ENCODE measurements at places on chromosomes 11 and 22.

DNA sequence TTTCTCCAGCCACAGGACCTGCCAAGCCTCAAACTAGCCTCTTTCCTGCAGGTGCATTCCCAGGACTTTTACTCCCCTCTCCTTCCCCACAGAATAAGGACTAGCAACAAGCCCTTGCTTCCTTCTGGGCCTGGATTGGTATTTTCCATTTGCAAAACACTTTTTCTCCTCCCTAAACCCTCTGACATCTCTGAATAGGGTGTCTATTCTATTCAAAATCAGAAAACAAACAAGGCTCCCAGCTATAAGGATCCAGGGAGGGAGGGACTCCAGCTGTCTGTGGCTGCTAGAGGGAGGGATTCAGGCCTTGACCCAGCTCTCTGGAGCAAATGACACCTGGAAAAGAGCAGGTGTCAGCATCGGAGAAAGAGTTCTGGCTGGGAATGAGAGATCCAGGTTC lies 168.5 kb upstream of the BDNF start:
- no peak for DNase-seq

- DNase-seq: no peak
Observed at GRCh38 chr11:12435264-12435663, 57.9 kb downstream of the PARVA start.

GRCh38 chr11:133814588-133815100 lies 30.7 kb downstream of the SPATA19 start:
- DNase-seq: no peak

GRCh38 chr11:124716591-124716990 lies 23.2 kb upstream of the NRGN start:
- DNase-seq: no peak

- no peak for DNase-seq
Observed at GRCh38 chr22:20132686-20133246, 1.2 kb downstream of the ZDHHC8 start.

- DNase-seq: no peak
Observed at GRCh38 chr11:3050386-3051195, 6.6 kb downstream of the CARS1 start.

DNA sequence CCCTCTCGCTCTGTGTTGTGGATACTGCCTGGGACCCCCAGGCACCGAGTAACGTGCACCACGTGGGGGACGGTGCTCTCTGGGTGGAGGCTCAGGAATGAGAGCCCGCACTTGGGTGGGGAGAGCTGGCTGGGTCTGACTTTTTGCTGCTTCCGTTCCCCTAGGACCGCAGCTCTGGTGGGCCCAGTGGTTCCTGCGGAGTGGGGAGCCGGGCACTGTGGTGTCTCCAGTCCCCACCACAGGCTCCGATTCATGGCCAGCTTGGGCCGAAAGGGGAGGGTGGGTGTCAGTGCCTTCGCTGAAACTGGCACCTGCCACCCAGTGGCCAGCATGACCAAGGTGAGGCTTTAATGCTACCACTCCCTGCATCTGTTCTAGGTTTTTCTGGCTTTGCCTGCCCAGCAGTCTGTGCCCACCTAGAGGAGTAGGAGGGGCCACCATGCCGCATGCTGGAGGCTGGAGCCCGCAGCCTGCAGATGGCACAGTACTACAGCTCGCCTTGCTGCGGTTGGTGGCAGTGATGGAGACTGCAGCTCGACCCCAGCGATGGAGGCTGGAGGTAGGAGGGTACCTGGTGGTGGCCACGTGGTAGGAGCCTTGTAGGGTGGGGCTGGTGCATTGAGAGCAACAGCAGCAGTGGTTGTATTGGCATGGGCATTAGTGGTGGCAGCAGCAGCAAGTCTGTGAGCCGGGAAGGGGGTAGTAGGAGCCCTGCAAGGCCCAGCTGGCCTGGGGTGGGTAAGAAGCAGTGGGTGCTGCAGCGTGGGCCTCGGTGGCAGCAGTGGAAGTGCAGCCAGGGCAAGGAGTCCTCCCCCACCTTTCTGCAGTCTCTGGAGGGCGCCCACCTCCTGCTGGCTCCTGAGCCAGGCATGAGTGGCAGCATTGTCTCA lies 118.8 kb upstream of the VPREB1 start:
- no peak for DNase-seq

DNA sequence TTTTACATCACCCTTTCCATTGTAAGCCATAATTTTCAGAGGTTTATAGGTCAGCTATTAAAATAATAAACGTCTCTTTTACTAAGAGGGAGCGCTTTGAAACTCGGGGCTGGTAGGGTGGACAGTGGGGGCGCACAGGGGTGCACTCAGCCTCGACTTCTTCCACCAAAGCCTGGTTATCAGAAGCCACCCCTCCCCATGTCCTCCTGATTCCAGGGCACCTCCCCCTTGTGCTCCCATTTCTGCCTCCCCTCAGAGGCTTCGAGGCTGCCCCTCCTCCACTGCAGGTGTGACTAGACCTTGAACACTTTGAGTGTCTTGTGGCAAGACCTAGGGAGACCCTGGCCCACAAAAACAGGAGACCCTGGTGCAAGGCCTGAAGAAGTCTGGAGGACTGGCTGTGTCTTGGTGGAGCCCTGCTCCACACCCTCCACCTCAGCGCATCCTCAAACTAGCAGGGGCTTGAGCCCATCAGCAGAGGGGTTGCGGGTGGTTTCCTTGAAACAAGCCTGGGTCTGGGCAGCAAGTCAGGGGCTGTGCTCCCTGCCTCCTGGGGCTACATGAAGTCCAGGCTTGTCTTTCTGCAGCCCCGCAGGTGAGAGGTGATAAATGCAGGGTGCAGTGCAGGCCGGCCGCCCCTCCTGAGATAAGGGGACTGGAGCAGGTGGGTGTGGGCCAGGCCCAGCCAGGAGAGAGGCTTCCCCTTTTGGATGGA lies 3.0 kb downstream of the CDKN1C start:
- no peak for DNase-seq

DNA sequence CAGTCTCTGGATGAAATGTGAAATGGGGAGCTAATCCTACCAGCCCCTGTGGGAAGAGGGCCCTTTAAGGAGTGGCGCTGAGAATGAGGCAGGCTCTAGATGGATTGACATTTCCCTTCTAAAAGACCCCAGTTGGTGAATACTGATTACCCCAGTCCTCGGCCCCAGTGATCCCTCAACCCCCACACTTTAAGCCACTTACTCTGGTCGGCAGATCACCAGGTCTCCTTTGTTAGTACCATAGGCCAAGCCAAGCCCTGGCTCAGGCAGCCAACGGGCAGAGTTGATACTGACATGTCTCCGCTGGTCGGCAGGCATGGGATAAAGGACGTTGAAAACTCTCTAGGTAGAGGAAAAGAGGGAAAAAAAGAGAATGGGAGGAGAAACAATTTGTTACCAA lies 26.1 kb upstream of the CHRM4 start:
- no peak for DNase-seq

DNA sequence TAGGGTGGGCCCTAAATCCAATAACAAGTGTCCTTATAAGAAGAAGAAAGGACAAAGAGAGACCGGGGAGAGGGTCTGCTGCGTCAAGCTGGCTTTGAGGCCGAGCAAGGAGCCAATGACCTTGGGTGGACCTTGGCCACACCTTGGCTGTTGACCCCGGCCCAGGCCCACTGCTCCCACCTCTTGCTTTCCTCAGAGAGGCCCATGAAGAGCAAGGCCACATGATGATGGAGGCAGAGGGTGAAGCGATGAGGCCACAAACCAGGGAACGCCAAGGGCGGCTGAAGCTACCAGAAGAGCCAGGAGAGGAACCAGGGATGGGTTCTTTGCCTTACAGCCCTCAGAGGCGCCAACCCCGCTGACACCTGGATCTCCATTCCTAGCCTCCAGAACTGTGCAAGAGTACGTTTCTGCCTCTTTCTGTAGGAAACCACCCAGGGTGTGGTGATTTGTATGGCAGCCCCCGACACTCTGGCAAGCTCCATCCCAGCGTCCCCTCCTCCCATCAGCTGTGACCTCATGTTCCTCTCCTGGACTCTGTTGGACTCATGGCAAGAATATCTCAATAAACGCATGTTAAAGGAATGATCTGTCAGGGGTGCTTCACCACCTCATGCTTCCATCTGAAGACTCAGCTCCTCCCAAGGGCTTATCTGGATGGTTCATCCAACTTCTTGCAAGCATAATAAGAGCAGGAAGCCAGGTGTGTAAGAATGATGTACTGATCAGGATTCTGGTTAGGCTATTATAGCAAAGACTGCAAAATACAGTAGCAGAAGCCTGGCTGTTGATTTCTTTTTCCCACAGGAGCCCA lies 41.6 kb upstream of the LINC01488 start:
- DNase-seq: no peak

- no peak for DNase-seq
Observed at GRCh38 chr11:19407677-19408270, 167.0 kb upstream of the E2F8 start.

DNA sequence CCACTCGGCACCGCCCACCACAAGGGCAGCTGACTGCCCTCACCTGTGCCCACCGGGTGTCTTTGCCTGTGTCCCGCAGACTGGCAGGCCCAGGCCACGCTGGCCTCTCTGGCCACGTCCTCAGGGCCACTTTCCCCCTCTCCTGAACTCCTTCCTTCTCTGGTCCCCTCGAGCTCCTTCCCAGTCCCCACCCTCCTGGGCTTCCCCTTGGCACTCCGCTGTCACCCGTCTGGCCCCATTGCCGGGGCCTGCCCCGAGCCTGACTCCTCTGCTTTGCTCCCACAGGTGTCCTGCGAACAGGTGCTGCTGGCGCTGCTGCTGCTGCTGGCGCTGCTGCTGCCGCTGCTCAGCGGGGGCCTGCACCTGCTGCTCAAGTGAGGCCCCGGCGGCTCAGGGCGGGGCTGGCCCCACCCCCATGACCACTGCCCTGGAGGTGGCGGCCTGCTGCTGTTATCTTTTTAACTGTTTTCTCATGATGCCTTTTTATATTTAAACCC lies 14.2 kb downstream of the MCAT start:
- DNase-seq: peak; percentile 42

GRCh38 chr11:113906038-113906437 lies 1.4 kb downstream of the HTR3B start:
- DNase-seq: peak; percentile 62

GRCh38 chr11:65315204-65315865 lies 669 bp downstream of the CDC42EP2 start:
- peak; percentile 64 for DNase-seq

- DNase-seq: no peak
Observed at GRCh38 chr11:118241764-118242098, 10.4 kb downstream of the MPZL3 start.

DNA sequence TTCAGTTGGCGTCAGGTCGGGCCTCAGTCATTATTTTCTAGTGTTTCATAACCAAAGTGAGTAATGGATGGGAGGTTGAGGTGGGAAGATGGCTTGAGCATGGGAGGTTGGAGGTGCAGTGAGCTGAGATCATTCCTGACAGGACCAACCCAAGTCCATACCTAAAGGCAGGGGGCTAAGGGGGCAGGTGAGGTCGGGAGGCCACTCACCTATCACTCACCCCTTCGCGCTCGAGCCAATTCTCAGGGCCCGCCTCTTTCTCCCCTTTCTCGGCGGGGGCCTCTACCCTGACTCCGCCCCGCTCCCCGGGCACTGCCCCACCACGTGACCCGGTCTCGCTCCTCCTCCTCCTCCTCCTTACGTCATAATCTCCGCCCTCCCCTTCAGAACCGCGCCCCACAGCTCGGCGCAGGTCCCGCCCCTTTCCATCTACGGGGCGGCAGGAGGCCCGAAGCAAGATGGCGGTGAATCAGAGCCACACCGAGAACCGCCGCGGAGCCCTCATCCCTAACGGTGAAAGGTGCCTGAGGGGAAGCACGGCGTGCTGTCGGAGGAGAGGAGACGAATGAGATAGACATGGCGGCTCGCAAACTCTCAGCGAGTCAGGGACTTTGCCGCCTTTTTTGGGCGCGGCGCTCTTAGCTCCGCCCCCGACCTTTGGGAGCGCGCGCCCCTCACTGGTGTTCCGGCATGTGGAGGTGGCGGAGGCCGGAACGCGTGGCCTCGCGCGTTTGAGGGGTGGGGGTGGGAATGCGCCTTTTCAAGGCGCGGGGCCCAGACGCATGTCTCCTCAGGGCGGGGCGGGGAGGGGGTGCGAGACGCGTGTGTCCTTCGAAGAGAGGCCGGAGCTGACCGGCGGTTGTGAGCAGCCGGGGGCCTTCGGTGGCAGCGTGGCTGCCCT lies at the start of gene WBP2NL:
WBP2NL (plus strand) TSS at position 428 of the 901 bp plus-strand sequence; CDS start at position 459, 31 bp downstream.
- DNase-seq: peak; percentile 90

- no peak for DNase-seq
Observed at GRCh38 chr11:2781408-2782274, 81.8 kb upstream of the KCNQ1OT1 start.

DNA sequence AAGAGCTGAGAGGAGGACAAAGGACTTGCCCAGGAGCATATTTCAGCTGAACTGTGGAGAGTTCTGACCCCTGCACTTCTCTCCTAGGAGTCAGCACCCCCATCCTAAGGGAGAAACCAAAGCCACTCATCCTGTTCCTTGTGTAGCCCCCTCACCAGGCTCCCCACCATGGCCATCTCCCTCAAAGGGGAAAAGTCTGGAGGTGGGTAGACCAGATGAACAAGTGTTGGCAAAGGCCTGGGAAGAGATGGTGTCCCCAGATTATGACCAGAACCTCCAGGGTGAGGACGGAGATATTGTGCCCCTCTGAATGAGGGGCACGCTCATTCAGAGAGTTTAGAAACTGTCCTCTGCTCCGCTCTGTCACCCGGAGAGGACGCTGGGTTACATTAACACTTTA lies 880.0 kb downstream of the BRD1 start:
- no peak for DNase-seq

- no peak for DNase-seq
Observed at GRCh38 chr22:40009292-40009774, 14.6 kb downstream of the FAM83F start.

GRCh38 chr11:116390963-116391362 lies 381.8 kb downstream of the BUD13 start:
- no peak for DNase-seq

GRCh38 chr11:100442017-100442416 lies 245.1 kb upstream of the ARHGAP42 start:
- no peak for DNase-seq

- peak; percentile 62 for DNase-seq
Observed at GRCh38 chr22:46542011-46542985, 4.9 kb upstream of the CELSR1 start.

GRCh38 chr22:27133681-27134314 lies 476.4 kb downstream of the MIAT start:
- no peak for DNase-seq

DNA sequence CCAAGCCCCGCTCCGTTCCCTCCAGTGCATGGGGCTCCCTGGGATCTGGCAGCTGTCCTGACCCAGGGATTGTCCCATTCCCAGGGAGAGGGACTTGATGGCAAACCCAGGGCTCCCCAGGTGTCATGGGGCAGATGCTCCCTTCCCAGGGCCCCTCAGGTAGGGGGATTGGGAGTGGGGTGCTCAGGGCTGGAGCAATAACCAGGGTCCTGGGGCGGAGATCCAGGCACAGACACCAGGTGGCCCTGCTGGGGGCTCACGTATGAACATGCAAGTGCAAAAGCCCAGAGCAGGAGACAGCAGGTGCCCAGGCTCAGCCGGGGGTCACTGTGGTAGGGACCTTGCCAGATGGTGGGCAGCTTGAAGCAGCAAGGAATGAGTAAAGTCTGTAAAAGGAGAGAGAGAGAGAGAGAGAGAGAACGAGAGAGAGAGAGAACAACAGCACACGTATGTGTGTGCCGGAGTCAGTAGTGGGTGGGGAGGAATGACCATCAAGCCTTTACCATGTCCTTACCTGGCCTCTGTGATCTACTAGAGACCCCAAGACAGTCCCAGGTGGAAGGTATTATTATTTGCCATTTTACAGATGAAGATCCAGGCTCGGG lies 19.3 kb upstream of the MPPED1 start:
- DNase-seq: no peak
